Activated gamma-delta T cell (primary cell): ENCODE measurements at places on chromosomes 16 and 17.

DNA sequence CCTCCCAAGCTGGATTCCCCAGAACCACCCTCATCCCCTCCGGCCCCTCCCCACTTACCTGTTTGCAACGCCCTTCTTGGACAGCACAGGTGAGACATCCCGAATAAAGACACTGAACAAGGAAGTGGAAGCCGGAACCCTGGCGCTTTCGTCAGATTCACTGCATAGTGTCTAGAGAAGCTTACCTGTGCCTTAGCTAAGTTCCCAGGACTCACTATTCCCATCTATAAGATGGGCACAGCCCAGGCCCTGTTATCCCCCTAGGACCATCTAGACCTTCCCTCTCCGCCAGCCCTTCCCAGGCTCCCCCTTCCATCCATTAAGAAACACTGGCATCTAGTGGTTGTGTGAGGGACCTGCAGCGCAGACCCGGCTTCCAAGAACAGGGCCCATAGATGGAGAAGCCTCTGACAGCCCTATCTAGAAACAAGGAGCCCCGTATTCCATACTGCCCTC is 26.9 kb upstream of the RPL38 start:
- DNase-seq: no peak

DNA sequence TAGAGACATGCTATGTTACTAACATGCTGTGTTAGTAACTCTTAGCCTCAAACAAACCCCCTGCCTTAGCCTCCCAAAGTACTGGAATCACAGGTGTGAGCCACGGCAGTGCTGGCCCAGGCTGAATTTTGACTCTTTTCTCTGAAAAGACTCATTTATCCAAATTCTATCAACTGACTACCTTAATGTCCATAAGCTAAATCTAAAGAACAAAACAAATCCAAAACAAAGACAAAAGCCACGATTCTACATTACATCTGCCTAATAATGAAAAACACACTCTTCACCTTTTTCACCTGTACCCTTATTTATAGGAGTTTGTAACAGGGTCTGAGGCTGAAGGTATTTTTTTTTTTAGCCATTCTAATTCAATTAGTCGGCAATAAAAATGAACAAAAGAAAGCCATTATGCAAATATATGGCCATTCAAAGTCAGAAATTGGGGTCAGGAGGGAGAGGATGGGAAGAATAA is 432.5 kb downstream of the RBFOX1 start:
- DNase-seq: no peak

- no peak for DNase-seq
These were observed 117.7 kb downstream of the PRKCB start for GRCh38 chr16:23953476-23953875.

GRCh38 chr17:14205380-14205779 is 31.3 kb downstream of the CDRT15 start:
- no peak for DNase-seq
